IMR-90 (cell line): ENCODE measurements at places on chromosomes 6 and 20. TPM values are rescaled to one million over a fixed set of nuclear protein-coding genes. Genes with fewer than 3 reads are reported as not detected.

Gene PAK5
- not detected in 2 replicates for polyA plus RNA-seq

Gene SUMO4
- not detected in 2 replicates for polyA plus RNA-seq

Gene CNBD2
- 1.7 and 2.5 TPM in 2 replicates for polyA plus RNA-seq

Gene TREML2
- not detected in 2 replicates for polyA plus RNA-seq

Gene TINAG
- polyA plus RNA-seq: not detected in 2 replicates

Gene SLC17A2
- polyA plus RNA-seq: not detected in 2 replicates

Gene IL17A
- polyA plus RNA-seq: not detected in 2 replicates

Gene GPSM3
- 9.8 and 12.2 TPM in 2 replicates for polyA plus RNA-seq

Gene RAD21L1
- polyA plus RNA-seq: not detected in 2 replicates

Gene ERMARD
- polyA plus RNA-seq: 25.4 and 26.1 TPM in 2 replicates

Gene LTB
- not detected in 2 replicates for polyA plus RNA-seq

Gene TMEM200A
- 19.4 and 22.8 TPM in 2 replicates for polyA plus RNA-seq

Gene PNPLA1
- not detected in 2 replicates for polyA plus RNA-seq

Gene POU5F1
- polyA plus RNA-seq: not detected in 2 replicates

Gene SLC17A3
- polyA plus RNA-seq: not detected in 2 replicates

Gene NRN1
- not detected in 2 replicates for polyA plus RNA-seq

Gene MYLK2
- 0.19 and 0.27 TPM in 2 replicates for polyA plus RNA-seq

Gene BCAS1
- polyA plus RNA-seq: not detected in 2 replicates

Gene C4A
- polyA plus RNA-seq: 3.6 and 3.8 TPM in 2 replicates

Gene DDX43
- 0.07 TPM in 1 of 2 replicates, not detected in the other for polyA plus RNA-seq

Gene PCK1
- not detected in 2 replicates for polyA plus RNA-seq

Gene UBE2C
- 120 and 124 TPM in 2 replicates for polyA plus RNA-seq

Gene DOK5
- 2.7 and 2.8 TPM in 2 replicates for polyA plus RNA-seq

Gene HFE
- 11.7 and 15.7 TPM in 2 replicates for polyA plus RNA-seq

Gene CLDN20
- not detected in 2 replicates for polyA plus RNA-seq

Gene DEFB124
- not detected in 2 replicates for polyA plus RNA-seq

Gene CPXM1
- polyA plus RNA-seq: 4.5 and 4.6 TPM in 2 replicates

Gene SRC
- 19.8 and 24.2 TPM in 2 replicates for polyA plus RNA-seq

Gene STMND1
- not detected in 2 replicates for polyA plus RNA-seq

Gene QKI
- 106 and 112 TPM in 2 replicates for polyA plus RNA-seq

Gene BACH2
- 0.87 and 1.4 TPM in 2 replicates for polyA plus RNA-seq

Gene SLC25A27
- 0.63 and 1.3 TPM in 2 replicates for polyA plus RNA-seq

Gene FAM184A
- polyA plus RNA-seq: 0.03 and 0.07 TPM in 2 replicates

Gene HNF4A
- not detected in 2 replicates for polyA plus RNA-seq

Gene HSPA12B
- not detected in 2 replicates for polyA plus RNA-seq

Gene TAF11
- polyA plus RNA-seq: 17.4 and 23.3 TPM in 2 replicates

Gene NKX2-2
- polyA plus RNA-seq: not detected in 2 replicates

Gene POPDC3
- 19.7 and 22.7 TPM in 2 replicates for polyA plus RNA-seq

Gene PRDM1
- polyA plus RNA-seq: 3.0 and 3.9 TPM in 2 replicates

Gene CASP8AP2
- polyA plus RNA-seq: 4.1 and 5.0 TPM in 2 replicates

Gene RSPO3
- not detected in 2 replicates for polyA plus RNA-seq

Gene TP53TG5
- not detected in 2 replicates for polyA plus RNA-seq

Gene DLK2
- 2.8 and 3.0 TPM in 2 replicates for polyA plus RNA-seq

Gene BLOC1S5
- 4.3 and 4.8 TPM in 2 replicates for polyA plus RNA-seq

Gene BEND6
- 4.0 and 4.1 TPM in 2 replicates for polyA plus RNA-seq

Gene ZNF311
- 0.27 and 0.34 TPM in 2 replicates for polyA plus RNA-seq

Gene NKAIN4
- not detected in 2 replicates for polyA plus RNA-seq

Gene CST7
- polyA plus RNA-seq: not detected in 2 replicates
